ENCODE measurements at places on chromosomes 12 and 14.

GRCh38 chr14:56799343-56799645 lies 11.0 kb downstream of the OTX2 start:
- no peak for DNase-seq

- no peak for DNase-seq
These were observed 564 bp downstream of the ATXN3 start for GRCh38 chr14:92105893-92106142.

DNA sequence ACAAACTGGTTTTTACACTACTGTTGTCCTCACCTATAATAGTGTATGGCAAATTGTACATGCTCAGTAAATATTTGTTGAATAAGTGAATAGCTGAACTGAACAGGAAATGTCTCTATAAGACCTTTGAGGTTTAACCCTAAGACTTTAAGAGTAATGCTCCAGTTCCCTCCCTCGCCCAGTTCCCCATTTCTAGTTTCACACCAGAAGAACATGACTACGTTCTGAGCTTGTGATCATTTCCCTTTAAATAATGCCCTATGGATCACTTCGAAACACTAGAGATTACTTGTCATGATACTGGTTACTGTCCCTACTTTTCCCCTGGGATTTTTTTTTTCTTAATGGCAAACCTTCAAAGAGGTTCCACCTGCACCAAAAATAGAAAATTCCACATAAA lies 69.3 kb downstream of the PRKD1 start:
- DNase-seq, result no peak

GRCh38 chr14:53032161-53032803 lies 81.4 kb upstream of the FERMT2 start:
- no peak for DNase-seq

DNA sequence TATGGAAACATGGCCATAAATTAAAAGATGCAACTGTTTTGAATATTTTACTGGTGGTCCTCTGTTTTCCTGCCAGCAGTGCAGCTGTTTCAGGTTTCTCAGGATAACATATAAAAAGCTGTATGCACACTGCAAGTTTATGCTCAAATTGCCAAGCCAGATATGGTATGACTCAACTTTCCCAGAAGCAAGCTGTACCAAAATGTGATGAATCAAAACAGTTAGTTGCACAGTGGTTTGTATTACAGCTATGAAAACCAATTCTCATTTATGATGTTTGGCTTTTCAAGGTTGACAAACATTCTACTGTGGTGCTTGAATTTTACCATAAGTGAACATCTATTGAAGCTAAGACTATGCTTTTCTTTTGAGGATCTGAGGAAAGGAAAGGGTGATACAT lies 15.5 kb downstream of the TRMT5 start:
- DNase-seq, result no peak

GRCh38 chr12:105433804-105434203 lies 103.3 kb downstream of the C12orf75 start:
- no peak for DNase-seq

- no peak for DNase-seq
These were observed 66.6 kb downstream of the ERGIC2 start for GRCh38 chr12:29314416-29314815.
